ENCODE measurements at places on chromosomes 3 and 15. TPM values are rescaled to one million over a fixed set of nuclear protein-coding genes. Genes with fewer than 3 reads are reported as not detected.

Gene PIK3CB
- 9.9 TPM for total RNA-seq

Gene TAMM41
- total RNA-seq, result 10.2 TPM

Gene YEATS2
- total RNA-seq, result 22.6 TPM

Gene SPINK8
- total RNA-seq, result not detected

Gene SH2D7
- total RNA-seq, result not detected

Gene TRANK1
- total RNA-seq, result 1.4 TPM

Gene ECE2
- total RNA-seq, result not detected

Gene FBXL22
- 0.39 TPM for total RNA-seq

Gene C3orf62
- total RNA-seq, result 4.7 TPM

Gene FETUB
- not detected for total RNA-seq

Gene BCL6
- total RNA-seq, result 9.8 TPM

Gene MTHFS
- total RNA-seq, result 9.3 TPM

Gene KBTBD13
- not detected for total RNA-seq

Gene PXYLP1
- 4.3 TPM for total RNA-seq

Data from placental epithelial cell (primary cell).